Hair follicular keratinocyte (primary cell): ENCODE measurements at places on chromosomes 7 and 10. TPM values are rescaled to one million over a fixed set of nuclear protein-coding genes. Genes with fewer than 3 reads are reported as not detected.

ANKRD61 gene
- not detected in 2 replicates for total RNA-seq

ITGA8 gene
- 0.04 TPM in 1 of 2 replicates, not detected in the other for total RNA-seq

HOXA7 gene
- total RNA-seq, result 2.4 and 3.6 TPM in 2 replicates

PSD gene
- total RNA-seq, result 0.31 and 0.99 TPM in 2 replicates

NEBL gene
- total RNA-seq, result 0.16 and 3.3 TPM in 2 replicates

TSPAN13 gene
- total RNA-seq, result 20.1 and 24.1 TPM in 2 replicates
